ENCODE measurements at places on chromosomes 12 and 14. TPM values are rescaled to one million over a fixed set of nuclear protein-coding genes. Genes with fewer than 3 reads are reported as not detected.

DNA sequence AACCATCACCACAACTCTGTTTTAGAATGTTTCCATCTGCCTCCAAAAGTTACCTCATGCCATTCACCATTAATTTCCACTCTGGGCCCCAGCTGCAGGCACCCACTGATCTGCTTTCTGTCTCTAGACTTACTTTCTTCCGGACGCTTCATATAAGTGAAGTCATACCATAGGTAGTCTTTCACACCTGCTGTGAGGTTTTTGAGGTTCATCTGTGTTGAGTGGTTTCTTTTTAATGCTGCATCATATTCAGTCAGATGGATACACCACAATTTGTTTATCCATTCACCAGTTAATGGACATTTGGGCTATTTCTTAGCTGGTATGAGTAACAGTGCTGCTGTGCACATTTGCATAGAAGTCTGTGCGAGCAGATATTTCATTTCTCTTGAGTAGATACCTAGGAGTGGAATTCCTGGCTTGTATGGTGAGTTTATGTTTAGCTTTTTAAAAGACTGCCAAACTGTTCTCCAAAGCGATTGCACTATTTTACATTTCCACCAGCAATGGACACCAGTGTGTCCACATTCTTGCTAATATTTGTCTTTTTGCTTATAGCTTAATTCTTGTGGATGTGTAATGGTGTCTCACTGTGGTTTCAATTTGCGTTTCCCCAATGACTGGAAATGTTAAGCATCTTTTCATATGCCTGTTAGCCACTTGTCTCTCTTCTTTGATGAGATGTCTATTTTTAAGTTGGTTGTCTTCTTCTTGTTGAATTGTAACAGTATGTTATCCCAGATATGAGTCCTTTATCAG, 48.3 kb downstream of the ZFYVE21 start:
- DNase-seq: no peak

DNA sequence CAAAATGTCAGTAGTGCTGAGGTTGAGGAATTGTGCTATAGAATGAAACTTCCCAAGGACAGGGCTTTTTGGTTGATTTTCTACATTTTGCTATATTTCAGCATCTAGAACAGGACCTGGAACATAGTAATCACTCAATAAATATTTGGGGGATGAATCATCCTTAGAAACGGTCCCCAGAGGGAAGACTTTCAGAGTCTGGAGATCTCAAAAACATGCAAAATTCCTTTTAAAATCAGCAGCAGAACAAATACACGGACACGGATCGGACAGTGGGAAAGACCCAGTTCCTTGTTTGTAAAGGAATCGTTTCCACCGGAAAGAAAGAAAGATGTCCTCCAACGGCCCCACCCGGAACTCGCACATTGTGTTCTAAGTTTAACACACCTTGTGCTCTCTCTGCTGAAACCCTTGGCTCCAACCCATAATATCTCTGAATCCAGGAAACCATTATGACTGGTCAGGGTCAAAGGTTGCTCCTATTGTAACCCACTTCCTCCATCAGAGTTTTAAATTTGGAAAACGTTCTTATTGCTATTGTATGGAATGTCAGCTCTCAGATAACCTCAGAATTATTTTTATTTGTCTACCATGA, 617.2 kb downstream of the MED13L start:
- peak; percentile 0 for DNase-seq

DNA sequence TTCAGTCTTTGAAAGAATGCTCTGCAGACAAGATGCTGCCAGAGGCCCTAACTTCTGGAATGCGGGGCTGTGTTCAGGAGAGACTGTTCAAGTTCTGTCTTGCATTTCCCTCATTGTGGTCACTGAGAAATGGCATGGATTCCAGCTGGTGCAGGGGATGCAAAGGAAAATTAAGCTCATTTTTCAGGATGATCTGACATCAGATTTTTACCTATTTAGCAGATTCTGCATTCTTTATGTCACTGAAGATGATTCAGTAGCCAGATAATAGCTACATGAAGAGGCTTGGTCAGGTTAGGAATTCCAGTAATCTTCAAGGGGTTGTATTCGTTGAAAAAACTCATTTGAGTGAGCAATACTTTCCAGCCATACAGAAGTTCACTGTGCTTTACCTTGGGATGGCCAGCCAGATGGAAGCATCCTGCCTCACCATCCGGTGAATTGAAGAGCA, 16.1 kb upstream of the MFAP5 start:
- DNase-seq: no peak

DNA sequence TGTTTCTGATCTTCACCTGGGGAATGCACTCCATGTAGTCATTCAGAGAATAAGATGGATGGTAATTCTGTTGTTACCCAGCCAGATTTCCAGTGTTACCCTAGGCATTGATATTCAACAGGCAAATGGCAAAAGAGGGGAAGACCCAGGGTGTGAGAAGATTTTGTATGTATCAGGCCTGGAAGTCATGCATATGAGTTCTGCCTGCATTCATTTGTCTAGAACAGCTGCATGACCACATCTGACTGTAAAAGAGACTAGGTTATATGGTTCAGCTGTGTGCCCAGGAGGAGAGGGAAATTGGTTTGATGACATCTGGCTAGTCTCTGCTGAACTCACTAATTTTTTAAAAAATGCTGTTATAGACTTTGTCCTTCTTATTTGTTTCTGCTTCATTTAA, 224.9 kb downstream of the NAV3 start:
- no peak for DNase-seq

DNA sequence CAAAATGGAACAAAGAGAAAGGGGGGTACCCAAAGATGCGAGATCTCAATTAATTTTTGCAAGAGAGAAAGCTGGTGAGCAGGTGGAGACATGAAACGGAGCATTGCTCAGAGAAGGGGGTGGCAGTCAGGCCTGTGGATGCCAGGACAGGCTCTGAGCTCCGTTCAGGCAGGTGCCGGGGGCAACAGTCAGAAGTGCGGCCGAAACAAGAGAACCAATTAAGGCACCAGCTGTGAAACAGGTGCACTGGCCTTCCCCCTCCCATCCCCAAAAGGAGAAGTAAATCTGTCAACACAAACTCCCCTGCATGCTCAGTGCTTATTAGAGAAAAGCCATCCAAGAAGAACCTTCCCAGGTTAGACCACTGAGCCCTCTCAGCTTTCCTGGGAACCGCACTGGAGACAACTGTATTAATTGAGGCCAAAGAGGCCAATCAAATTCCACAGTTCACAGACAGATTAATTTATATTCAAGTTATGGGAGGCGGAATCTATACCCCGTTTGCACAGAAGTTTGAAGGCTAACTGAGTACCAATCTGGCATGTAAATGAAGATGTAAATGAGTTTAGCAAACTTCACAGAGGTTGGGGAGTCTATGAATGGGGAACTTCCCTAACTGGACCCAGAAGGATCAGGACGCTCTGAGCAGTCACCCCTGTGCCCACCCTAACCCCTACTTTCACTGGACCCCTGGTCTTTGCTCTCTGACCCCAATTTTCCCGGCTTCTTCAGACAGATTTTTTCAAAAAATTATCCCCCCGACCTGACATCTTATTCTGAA, 20.9 kb downstream of the OAS2 start:
- no peak for DNase-seq

DNA sequence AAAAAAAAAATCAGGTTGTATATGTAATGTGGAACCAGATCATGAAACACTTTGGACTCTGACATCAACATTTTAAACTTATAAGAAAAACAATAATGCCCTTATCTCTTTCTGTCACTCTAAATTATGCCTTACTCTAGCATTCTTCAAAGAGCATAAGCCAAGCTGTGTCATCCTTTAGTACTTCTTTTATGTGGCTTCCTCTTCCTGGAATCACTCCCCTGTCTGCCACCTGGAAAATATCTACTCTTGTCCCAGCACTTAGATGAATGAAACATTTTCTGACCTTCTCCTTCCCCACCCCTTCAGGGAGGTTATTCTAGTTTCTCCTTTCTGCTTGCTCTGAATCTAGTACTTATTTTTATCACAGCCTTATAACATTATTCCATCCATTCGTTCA, 101.2 kb downstream of the CNTN1 start:
- no peak for DNase-seq

The CD9 gene
- total RNA-seq: 947 TPM

DNA sequence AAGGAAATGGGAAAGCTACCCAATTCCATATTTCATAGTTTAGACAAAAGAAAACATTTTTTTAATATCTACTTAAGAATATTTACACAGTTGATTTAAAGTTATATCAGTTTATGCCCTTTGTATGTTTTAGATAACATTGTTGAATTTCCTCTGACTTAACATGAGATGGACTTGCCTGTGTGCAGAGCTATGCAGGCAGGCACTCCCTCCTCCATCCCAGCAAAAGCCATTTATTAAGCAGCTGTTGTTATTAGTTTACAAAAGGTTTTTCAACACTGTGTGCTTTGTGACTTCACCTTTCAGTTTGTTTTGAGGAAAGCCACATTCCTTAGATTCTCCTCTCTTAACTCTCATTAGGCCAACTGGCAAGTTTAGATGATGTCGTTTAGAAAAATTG, 337.5 kb upstream of the PDE3A start:
- DNase-seq: peak; percentile 14

DNA sequence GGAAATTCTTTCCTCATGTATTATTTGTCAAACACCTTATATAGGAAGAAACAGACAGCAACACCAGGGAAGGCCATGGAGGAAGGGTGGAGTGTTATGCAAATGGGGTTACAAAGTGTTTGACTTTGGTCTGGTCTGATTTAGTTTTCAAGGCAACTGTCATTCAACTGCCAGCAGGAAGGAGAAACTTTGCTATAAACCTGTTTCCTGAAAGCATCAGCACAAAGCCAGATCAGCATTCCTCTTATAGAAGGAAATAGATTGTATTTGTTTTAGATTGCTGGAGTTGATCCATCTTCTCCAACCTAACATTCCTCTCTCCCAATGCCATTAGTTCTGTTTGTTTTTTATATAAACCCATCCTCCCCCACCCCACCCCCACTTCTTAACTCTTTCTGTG, 65.7 kb downstream of the STAB2 start:
- DNase-seq: peak; percentile 49

- no peak for DNase-seq
These were observed 39.4 kb downstream of the ZFHX2 start for GRCh38 chr14:23512156-23512555.

The ABCD2 gene
- not detected for total RNA-seq

GRCh38 chr14:76419399-76419798, 43.5 kb downstream of the ESRRB start:
- no peak for DNase-seq

DNA sequence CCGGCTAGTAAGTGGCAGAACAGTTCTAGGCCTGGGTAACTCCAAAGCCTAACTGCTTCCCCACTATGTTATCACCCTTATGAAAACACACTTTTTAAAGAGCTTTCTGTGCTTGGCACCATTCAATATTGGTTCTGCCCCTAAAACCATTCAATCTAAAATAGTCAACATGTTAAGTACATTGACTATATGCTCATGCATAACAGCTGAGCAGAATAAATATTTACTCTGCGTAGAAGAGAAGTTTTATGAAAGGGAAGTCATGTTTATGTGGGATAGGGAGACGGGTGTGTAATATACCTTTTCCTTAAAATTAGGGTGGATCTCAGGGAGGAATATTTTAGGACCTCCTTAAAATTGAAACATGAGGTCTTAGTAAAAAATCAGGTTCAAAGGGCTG, 80.5 kb downstream of the SAMD4A start:
- no peak for DNase-seq

DNA sequence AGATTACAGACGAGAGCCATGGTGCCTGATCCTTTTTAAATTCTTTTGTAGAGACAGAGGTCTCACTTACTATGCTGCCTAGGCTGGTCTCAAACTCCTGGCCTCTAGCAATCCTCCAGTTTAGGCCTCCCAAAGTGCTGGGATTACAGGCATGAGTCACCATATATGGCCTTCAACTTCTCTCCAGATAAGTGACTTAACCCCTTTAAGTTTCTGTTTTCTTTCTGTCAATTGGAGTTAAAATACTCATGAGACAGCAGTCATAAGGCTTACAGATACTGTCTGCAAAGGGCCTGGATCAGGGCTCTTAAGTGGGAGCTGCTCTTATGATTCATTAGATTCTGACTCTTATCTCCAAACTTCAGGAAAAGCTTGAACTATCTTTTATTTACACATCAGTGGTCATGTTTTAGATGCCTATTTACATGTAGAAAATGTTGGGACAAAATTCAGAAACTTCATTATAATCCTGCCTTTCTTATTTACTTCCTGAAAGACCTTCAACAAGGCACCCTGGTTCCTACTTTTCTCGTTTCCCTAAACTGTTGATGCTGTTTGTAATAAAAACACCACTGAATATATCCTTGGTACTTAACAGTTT, 271.5 kb upstream of the TBX3 start:
- no peak for DNase-seq

The RPGRIP1 gene
- 0.39 TPM for total RNA-seq

GRCh38 chr12:124747426-124748161, 116.1 kb downstream of the SCARB1 start:
- no peak for DNase-seq

DNA sequence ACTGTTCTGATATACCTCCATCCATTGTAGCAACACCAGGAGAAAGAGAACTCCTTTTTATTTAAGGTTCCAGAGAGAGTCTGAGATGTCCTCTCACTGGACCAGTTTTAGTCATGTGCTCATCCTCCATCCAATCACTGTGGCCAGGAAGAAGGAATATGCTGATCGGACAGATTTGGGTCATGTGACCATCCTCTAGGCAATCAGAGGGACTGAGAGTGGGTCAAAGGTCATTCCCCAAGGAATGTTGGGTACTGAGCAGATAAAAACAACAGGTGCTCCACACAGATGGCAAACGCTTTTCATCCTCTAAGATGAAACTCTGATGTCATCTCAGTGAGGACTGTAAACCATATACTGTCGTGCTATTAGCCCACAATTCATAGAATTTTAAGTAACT, 28.8 kb upstream of the RPH3A start:
- DNase-seq: no peak
